T-helper 17 cell (primary cell): ENCODE measurements at places on chromosomes 2 and 18.

GRCh38 chr2:41719756-41720155 is 328.1 kb upstream of the PKDCC start:
- DNase-seq = no peak

DNA sequence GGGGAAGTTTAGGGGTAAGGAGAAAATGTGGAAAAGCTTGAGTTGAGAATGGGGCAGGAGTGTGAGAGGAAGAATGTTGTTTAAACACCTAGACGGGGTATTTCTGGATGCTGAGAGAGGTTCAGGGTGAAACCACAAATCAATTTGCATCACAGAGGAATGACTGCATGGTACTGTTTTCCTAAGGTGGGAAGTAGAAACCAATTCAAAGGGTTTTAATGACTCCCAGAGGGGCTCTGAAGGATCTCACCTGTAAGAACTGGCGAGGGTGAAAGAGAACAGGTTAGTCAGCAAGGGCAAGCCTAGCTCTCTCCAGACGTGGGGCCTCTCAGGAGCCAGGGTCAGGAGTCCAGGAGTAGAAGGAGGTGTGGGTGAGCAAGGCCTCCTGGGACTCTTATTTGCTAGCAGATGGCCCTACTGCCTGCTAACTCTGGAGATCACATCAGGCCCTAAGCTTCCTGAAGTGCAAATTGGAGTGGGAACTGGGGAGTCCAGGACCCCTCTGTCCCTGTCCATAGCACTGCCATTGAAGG is 133.0 kb upstream of the CELF4 start:
- DNase-seq = no peak

GRCh38 chr18:11688972-11689668 is at the start of gene GNAL:
Gene GNAL, plus strand, starts transcription at chr18:11689264. Its CDS starts 300 bp downstream, at chr18:11689564.
- DNase-seq = no peak

DNA sequence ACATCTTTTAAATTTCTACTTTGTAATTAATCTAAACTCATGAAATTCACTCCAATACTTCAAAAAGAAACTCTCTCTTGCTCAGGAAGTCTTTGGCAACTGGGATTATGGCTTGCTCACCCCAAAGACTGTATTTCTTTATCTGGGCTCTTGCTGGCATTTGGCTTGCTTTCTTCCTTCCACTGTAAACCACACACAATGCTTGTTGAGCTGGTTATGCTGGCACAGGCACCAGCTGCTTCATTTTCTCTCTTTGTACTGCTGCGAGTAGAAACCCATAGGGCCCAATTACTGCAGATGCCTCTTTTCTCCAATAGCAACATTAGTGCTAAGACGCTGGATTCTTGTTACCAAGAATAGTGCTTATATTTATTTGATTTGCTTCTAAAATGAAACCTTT is 51.4 kb downstream of the SLC38A11 start:
- DNase-seq = no peak

DNA sequence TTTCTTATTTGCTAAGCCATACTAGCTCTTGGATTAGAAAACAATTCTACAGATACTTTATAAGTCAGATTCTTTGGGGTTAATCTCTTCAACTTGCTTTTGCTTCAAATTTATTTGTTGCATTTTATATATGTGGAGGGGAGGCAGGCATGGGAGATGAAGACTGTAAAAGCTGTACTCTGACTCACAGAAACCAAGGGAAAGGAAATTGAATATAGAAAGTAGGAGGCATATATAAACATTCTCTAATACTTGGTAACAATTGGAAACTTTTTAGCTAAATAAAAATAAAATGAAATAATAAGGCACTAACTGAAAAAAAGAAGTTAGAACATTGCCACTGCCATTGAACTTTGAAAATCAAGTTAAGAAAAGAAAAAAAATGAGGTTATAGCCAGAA is 21.3 kb downstream of the PLA2R1 start:
- no peak for DNase-seq

- DNase-seq = no peak
Observed at GRCh38 chr18:63683152-63683551, 19.6 kb upstream of the SERPINB11 start.

DNA sequence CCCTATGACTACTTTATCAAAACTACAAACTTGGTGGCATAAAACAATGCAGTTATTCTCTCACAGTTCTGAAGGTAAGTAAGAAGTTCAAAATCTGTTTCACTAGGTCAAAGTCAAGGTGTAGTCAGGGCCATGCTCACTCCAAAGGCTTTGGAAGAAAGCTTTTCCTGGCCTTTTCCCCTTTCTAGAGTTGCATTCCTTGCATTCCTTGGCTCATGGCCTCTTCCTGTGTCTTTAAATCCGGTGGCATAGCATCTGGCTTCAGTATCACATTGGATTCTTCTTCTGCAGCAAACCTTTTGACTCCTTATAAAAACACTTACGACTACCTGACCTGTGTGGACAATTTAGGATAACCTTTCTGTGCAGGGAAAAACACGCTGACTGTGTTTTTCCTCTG is 543.5 kb upstream of the HNMT start:
- DNase-seq = no peak

DNA sequence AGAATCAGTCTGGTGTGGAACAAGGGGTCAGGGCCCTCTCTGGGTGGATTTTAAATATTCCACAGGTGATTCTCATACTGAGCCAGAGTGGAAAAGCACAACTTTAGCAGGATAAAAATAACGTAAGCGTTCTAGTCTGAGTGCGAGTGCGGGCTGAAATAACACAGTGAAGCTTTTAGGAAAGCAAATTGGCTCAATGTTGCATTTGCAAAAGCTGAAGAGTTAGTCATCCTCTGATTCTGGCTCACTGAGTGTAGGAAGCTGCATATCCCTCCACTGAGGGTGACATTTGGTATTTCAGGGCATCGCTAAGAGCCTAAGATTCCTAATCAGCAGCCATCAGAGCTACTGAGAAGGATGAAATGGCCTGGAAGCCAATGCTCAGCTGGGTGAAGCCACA is 134.7 kb downstream of the RIF1 start:
- DNase-seq = no peak
